ENCODE measurements at places on chromosomes 13 and 19.

DNA sequence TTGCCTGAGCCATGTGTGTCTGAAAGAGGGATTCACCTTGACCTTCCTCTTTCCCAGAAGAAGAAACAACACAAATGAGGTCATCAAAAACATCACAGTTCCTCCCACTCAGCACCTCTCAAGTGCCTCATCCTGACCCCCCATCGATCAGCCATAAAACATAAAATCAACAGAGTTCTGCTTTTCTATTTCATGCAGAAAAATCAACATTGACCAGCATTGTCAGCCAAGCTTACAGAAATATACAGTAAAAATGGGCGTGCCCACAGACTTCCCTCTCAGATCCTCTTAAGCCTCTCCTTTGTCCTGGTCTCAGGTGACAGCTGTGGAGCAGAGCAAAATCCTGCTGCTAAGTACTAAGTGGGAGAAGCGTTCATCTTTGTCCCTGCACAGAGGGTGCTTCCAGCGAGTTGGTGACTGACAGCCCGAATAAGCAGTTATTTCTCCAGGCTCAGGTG lies 213.3 kb downstream of the OLFM4 start:
- DNase-seq = no peak

- no peak for DNase-seq
Observed at GRCh38 chr19:3655402-3656072, 28.9 kb upstream of the CACTIN start.

DNA sequence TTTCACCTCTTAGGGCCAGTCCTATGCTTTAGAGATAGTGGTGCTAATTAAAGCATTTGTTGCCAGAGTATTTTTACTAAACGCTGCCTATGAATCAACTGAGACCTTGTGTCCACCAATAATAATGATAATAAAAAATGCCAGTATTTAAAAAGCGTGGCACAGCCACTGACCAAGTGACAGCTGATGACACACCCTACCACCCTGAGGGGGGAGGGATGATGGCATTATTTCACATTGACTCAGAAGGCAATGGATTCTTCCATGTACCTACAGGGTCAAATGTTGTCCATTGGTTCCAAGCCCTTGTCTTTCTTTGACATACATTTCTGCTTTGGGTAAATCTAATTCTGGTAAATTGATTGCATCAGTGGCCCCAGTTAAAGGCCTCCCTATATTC lies 384.4 kb downstream of the DLEU7 start:
- no peak for DNase-seq

DNA sequence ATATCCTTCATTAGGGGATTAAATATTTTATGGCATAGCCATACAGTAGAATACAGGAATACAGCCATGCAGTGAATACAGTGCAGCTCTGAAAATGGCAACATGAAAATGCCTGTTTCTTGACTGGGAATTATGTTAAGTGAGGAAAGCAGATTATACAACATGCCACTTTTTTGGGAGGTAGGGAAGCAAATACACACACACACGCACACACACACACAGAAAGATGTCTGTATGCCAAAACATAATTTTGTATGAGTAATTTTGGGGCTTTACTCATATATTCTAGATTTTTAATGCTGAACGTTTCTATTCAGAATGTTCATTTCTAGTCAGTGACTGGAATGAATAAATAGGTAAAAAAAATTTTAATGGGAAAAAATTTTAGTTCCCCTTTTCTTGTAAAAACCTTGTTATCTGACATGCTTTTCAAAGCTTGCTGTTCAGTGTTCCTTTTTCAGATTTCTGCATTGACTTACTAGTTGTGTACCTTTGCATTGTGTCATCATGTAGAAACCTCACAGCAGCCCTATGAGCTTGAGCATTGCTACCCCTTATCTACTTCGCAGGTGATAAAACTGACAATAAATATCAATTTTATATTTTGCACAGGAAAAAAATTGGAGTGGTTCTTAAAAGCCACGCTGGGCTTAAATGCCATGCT lies 7.8 kb downstream of the GPR183 start:
- DNase-seq = no peak

DNA sequence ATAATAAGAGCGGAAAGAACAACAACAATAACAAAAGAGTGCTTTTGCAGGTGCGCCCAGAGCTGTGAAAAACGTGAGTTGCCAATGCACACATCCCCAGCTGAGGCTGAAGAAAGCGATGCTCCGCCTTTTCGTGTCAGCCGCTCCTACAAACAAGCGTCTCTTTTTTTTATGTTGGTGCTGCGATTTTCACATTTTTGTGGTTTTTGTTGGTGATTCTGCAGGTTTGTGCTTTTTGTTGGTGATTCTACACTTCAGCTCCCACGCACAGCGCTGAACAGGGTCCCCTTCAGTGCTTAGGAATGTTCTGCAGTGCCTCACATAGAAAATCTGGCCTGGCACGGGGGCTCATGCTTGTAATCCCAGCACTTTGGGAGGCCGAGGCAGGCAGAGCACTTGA lies 7.3 kb upstream of the SBK3 start:
- no peak for DNase-seq

- no peak for DNase-seq
Observed at GRCh38 chr19:22595918-22596341, 38.2 kb upstream of the ZNF492 start.

GRCh38 chr19:16106121-16106520 lies 5.6 kb upstream of the RAB8A start:
- no peak for DNase-seq

DNA sequence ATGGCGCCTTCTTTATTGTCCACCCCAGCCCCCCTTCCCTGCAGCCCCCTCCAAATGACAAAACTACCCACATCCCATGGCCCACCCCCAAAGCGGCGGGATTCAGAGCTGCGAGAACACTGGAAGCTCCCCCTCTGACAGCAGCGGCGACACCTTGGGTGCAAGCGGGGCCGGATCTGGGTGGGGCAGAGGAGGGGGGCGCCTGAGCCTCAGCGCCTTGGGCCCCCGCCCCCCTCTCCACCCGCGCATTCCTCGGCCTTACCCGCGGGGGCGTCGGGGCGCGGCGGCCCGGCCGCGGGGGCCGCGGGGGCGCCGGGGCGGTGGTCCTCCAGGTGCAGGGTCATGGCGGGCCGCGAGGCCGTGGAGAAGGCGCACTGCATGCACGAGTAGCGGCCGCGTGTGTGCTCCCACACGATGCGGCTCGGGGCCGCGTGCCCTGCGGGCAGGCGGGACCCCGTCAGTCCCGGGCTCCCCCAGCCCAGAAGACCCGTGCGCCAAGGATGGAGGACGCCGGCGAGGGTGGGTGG lies 3.3 kb downstream of the ZNF414 start:
- DNase-seq = no peak

- DNase-seq = no peak
Observed at GRCh38 chr13:106287351-106287750, 248.1 kb downstream of the EFNB2 start.

GRCh38 chr13:29810145-29810742 lies 40.2 kb downstream of the UBL3 start:
- no peak for DNase-seq

DNA sequence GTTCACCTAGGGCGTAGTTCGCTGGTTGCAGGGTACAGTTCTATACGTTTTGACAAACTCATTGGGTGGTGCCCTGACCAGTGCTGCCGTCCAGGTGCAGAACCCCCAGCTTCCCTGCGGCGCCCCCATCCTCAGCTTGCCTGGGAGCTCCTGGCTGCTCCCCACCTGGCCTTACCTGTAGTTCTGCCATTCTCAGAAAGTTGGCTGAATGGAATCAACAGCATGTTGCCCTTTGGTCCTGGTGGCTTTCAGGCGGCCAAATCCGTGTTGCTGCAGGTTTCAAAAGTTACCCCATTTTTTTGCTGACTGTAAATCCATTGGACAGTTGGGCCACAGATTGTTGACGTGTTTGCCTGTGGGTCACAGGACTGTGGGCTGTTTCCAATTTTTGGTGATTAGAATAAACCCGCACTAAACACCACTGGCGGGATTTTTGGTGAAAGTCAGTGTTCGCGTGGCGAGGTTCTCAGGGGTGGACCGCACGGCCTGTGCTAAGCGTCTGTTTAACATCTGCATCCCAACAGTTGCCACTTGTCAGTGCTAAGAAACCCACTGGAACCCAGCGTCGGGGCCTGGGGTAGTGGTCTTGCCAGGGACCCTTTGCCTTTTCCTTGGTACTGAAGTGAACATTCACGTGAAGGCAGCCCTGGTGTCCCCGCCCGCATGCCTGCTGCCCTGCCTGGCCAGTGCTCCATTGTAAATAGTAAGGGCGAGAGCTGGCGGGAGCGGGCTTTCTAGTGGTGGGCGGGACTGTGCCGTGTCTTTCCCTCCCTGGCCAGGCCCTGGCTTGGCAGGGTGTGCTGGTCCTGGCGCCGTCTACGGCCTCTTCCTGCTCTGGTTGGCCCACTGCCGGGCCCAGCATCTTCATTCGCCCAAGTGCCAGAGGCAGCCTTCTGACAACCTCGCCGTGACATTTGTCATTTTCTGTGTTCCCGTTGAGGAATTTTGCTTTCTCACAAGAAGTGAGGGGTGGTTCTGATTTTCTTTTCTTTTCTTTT lies 3.3 kb downstream of the DOT1L start:
- DNase-seq = no peak

DNA sequence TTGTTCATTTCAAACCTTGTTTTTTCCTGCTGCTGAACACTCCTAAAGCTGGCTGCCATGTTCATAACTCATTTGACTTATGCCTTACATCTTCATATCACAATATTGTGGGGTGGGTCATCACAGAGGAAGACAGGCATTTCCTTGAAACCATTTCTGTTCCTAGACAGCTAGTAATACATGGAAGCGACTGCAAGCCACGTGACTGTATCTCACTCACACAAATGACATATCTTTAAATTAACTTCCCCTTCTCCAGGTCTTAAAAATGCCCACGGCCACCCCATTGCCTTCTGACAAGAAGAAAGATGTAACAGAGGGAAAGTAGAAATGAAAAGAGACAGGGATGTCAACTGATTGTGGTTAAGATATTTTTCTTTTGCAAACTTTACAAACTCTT lies 236.8 kb downstream of the LMO7 start:
- no peak for DNase-seq

GRCh38 chr19:18488403-18488723 lies 33.5 kb downstream of the ELL start:
- no peak for DNase-seq

GRCh38 chr19:4113398-4114088 lies 10.4 kb downstream of the MAP2K2 start:
- no peak for DNase-seq

DNA sequence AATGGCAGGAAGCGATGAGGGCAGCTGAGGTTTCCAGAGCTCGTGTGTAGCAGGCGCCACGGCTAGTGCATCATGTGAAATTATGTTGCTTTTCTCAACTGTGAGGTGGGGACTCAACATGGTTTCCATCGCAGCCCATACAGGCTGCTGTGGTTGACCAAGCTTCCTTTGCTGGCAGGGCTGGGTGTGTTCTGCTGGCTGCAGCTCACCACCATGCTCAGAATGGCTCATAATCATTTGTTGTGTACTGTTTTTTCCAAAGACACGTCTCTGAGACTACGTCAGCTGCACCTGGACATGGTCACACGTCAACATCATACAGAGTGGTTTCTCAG lies 16.1 kb upstream of the RASA3 start:
- DNase-seq = peak; percentile 93

GRCh38 chr13:44952671-44953070 lies 36.6 kb downstream of the NUFIP1 start:
- no peak for DNase-seq
